ENCODE measurements at places on chromosomes 3 and 15.

DNA sequence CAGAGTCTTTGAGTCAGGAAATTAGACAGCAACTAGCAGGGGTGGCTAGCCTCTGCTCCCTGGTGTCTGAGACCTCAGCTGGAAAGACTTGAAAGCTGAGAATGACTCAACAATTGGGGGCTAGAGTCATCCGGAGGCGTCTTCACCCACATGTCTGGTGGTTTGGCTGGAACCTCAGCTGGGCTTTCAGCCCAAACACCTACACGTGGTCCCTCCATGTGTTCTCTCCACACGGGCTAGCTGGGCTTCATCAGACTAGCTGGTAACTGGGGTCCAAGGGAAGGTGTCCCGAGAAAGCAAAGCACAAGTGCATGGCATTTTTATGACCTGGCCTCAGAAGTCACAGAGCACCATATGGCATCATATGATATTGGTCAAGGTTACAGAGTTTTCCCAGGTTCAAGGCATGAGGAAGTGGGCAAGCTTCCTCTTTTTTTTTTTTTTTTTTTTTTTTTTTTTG, 19.9 kb upstream of the ABHD2 start:
- no peak for DNase-seq

GRCh38 chr3:67518236-67518635, 136.2 kb downstream of the SUCLG2 start:
- DNase-seq, result no peak

DNA sequence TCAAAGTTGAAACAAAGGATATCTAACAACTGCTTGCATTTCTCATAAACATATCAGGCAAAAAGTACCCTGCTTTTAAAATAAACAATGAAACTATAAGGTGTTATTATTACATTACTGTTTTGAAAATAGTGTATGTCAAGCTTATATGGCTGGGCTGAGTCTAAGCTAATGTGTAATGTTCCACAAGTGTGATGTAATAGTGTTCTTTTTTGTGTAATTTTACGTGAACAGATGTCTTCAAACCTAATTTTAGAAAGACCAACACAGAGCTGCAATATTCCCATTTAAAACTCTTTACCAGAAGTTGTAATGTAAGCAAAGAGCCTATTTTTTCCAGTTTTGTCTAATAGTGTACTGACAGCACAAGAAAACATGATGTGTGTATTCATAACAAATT, 34.0 kb downstream of the MINDY2 start:
- DNase-seq, result no peak

- peak; percentile 59 for DNase-seq
Measured at GRCh38 chr3:96863129-96863740, 48.8 kb downstream of the EPHA6 start.

DNA sequence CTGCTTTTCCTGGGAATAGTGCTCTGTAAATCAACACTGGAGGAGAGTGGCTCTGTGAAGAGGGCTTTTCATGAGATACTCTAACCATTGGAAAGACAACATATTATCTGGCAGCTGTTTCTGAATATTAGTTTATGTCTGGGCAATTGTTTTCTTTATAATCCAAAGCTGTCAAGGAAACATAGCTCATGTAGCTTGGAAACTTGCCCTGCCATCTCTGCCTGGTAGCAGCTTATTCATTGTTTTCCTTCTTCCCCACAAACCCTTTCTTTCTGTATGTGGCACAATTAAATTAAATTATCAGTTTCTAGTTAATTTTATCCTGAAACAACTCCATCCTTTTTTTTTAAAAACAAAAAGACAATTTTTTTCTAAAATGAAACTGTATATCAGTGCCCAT, 160.0 kb downstream of the EDEM1 start:
- DNase-seq, result peak; percentile 91

DNA sequence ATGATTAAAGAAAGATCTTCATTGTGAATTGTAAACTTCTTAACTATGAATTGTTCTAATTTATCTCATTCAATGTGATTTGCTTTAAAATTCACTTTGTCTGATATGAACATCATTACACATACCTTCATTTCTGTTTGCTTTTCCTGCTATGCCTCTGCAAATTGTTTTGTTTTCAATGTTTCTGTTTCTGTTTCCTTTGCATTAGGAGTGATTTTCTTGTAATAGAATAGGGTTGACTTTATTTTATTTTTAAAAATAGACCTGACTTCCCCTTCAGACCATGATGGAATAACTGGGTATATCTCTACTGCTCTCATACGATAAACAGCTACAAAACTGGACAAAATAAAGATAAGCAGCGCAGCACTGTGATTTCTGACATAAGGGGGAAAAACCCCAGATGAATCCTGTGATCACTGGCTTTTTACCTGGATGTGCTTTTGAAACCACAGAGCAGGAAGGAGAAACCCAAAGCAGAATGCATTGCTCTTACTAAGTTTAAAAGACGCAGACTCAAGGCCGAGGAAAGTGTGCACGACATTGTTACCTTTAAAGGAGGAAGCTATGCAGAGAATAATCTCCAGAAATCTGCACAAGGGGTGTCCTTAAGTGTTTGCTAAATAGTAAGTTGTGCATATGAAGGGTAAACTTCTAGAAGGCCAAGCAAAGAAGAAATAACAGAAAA, 420.2 kb downstream of the TBC1D5 start:
- no peak for DNase-seq

GRCh38 chr3:41173926-41174885, 25.1 kb upstream of the CTNNB1 start:
- no peak for DNase-seq

- no peak for DNase-seq
Measured at GRCh38 chr15:61410662-61411061, 181.6 kb upstream of the RORA start.

DNA sequence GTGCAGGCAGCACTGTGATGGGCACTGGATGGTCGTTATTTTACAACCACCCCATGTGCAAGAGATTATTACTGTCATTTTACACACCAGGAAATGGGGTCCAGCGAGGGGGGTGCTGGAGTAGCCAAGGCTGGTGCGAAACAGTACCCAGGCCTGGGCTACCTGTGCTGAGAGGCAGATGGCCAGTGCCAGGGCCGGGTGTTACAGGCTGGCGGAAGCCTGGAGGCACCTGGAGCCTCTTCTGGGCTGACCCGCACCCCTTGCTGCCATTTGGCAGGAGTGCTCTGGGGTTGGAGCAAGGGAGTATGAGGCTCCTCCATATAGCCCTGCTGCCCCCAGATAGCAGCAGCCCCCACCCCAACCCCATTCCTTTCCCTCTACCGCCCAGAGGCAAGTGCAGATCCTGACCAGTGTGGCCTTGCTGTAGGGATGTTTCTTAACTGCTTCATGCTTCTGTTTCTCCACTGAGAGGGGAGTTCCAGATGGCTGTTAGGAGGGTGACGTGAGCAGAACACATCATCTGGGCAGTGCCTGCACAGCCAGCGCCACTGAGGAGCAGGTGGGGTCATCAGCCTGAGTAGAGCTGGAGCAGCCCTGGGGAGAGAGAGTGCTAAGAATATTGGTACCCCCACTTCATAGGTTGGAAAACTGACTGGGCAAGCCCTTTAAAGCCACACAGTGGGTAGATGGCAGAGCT, 15.3 kb downstream of the SNX33 start:
- DNase-seq, result no peak

DNA sequence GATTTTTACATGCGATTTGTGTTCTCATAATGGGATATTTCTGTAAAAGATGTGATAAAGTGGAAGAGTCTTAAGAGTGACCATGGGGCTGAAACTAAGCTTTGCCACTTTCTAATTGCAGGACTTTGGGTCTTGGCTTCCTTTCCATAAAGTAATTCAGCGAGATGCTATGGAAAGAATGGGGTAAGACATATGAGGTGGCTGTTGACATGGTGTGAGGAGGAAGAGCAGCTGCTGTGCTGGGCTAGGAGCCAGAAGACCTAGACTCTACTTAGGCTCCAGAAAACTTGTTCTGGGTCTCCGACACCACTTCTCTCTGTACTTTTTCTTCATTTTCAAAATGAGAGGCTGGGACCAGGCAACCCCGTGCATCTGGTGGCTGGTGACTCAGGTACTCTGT, 654.5 kb upstream of the CFAP20DC start:
- no peak for DNase-seq

GRCh38 chr3:98906230-98906629, 4.7 kb upstream of the DCBLD2 start:
- DNase-seq, result no peak

DNA sequence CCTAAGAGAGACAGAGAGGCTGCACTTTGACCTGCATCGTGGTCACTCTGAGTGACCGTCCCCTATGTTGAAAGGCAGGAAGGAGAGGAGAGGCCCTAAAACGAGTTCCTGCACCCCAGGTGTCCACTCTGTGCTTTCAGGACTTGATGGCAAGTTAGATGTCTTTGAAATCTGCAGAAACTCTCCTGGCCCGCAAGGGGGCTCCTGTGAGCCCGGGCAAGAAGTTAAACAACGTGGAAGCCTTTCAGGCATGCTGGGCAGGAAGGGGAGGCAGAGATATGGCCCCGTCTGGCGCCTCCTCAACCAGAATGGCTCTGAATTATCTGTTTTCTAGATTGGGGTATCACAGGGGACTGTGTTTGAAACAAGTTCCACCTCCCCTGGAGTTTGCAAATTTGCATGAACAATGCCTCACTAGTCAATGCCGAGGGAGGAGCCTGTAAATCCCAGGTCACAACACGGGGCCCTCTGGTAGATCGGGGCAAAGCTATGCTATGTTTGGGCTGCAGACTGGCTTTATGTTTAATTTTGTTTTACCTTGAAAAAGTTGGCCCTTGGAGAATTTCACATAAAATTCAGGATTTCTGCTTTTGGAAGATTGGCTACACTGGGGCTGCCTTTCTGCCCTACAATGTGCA, 9.8 kb downstream of the CTXND1 start:
- DNase-seq, result no peak

DNA sequence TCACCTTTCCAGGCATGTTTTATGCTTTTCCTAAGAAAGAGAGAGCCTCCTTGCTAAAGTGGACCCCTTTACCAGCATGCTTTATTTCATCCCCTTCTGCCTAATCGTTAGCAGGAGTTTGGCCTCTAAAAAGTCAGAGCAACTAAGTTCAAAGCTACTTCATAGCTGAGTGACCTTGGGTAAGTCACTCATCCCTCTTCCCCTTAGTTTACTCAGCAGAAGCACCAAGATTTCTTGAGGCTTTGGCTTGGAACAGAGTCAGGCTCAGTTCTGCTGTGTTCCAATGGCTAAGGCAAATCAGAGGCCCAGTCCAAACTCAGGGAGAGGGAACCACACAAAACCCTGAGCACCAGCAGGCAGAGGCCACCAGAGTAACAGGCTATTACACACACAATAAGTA, 254.9 kb downstream of the TJP1 start:
- DNase-seq, result no peak

DNA sequence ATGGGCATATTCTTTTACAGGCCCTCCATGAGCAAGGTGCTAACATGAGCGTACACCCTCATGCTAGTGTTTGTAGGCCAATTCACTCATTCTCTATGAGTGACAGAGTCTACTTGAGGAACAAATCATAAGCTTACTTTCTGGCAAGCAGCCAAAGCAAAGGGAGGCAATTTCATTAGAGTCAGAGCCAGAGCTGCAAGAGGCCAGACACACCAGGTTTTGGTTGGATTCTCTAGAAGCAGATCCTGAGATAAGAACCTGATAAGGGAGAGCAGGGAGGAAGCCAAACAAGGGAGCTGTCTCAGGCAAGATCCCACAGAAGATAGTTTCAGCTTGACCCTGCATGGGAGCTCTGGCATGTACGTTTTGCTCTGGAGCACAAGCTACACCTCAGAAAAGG, 214.1 kb upstream of the CTNNB1 start:
- no peak for DNase-seq

- DNase-seq, result no peak
Measured at GRCh38 chr3:169998668-169999131, 32.1 kb downstream of the SEC62 start.

DNA sequence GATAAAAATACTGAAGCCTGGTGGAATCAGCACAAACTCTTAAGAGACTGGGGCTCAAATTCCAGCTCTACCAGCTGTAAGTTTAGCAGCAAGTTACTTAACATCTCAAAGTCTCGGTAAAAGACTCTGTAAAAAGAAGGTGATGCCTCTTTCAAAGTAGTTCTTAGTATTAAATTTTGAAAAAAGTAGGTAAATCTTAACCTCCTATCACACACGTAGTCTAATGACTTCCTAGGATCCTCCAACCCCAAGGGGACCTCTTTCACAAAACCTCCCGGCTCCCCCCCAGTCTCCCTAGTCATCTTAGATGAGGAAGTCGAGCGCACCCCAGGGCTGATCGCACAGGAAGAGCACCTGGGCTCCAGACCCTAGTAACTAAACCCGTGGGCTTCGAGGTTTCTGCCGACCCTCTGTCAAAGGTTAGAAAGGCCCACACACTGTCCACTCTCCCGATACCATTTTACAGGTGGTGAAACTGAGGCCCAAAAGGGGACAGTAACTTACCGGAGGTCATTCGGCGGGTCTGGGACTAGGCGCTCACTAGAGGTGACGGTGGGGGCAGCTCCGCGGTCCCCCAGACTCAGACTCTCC, 427 bp downstream of the MBD4 start:
- DNase-seq, result no peak

- no peak for DNase-seq
Measured at GRCh38 chr15:69576948-69577351, 124.3 kb downstream of the RPLP1 start.

DNA sequence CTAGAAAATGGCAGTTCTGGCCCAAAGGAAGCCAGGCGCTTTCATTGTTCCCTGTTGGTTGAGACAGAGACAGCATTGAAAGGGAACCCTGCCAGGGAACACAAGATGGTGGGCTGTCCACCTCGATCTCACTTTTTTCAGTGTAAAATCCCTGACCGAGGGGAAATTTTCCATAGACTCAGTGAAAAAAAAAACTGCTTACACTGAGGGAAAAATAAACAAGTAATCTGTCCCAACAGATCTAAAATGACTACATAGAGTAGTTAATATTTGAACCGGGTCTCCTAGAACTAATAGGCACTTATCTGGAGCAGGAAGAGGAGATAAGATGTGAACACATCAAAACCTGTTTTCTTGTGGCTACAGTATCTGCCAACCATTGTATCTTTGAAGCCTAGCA, 763.4 kb upstream of the GOLIM4 start:
- no peak for DNase-seq

DNA sequence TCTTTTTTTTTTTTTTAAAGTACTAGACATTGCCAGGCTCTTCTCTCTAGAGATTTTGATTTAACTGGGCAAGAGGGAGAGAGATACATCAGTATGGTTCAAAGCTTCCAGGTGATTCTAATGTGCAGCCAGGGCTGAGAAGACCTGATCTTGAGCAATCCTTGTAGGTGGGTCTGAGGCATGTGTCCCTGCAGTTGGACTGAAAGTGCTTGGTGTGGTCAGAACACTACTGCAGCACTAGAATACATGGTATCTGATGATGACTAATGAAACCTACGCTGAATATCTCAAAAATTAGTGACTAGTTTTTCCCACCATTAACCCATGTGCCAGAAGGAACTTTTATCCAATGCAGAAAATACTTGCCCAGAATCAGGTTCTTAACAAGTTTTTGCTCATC, 34.4 kb upstream of the MYO5C start:
- no peak for DNase-seq

- DNase-seq, result peak; percentile 4
Measured at GRCh38 chr15:91885714-91886270, 32.3 kb downstream of the SLCO3A1 start.

Measured in NCI-H1092 treated with DMSO at 0.1 percent for 48 hours (cell line).